ENCODE measurements at places on chromosomes 7 and 10.

- DNase-seq = no peak
Measured at GRCh38 chr10:71918992-71919391, 45.2 kb upstream of the CHST3 start.

DNA sequence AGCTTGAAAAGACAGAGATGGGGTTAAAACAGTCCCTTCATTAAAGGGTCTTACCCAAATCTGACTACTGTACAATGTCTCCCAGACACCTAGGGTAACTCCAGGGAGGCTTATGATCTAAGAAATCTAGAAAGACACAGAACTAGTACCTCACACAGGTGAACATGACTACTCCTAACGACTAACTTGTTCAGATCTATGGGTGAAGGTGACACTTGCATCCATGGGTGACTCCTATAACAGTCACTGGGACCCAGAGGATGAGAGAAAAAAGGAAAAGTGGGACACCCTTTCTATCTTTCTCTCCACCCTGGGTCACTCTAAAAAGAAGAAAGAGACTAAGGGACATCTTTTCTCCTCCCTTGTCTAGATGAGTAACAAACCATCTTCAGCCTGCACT is 19.2 kb downstream of the AKR1C8 start:
- DNase-seq = no peak

- DNase-seq = no peak
Measured at GRCh38 chr7:124426621-124427020, 339.0 kb downstream of the GPR37 start.

GRCh38 chr7:7315851-7316250 is 133.5 kb downstream of the C1GALT1 start:
- DNase-seq = no peak

- DNase-seq = no peak
Measured at GRCh38 chr10:117175215-117175900, 21.9 kb upstream of the KCNK18 start.

- DNase-seq = no peak
Measured at GRCh38 chr10:128073890-128074289, 52.3 kb downstream of the MKI67 start.

DNA sequence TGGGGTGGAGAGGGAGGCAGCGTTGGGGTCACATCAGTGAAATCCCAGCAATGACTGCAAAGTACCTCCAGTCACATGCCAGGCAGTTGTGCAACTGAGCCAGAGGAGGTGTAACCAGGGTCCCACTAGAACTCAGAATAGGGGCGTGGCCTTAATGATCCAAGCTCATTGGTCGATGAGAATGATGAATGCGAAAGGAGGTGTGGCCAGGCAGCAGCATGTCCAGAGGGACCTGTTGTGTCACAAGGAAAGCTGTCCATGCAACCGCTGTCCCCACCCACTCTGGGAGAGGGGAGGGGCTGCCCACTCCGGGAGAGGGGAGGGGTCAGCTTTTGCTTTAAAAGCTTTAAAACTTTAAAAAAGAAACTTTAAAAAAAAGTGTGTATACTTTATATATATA is 25.3 kb upstream of the MTPAP start:
- no peak for DNase-seq

- DNase-seq = no peak
Measured at GRCh38 chr10:78353636-78354035, 320.0 kb downstream of the RPS24 start.

DNA sequence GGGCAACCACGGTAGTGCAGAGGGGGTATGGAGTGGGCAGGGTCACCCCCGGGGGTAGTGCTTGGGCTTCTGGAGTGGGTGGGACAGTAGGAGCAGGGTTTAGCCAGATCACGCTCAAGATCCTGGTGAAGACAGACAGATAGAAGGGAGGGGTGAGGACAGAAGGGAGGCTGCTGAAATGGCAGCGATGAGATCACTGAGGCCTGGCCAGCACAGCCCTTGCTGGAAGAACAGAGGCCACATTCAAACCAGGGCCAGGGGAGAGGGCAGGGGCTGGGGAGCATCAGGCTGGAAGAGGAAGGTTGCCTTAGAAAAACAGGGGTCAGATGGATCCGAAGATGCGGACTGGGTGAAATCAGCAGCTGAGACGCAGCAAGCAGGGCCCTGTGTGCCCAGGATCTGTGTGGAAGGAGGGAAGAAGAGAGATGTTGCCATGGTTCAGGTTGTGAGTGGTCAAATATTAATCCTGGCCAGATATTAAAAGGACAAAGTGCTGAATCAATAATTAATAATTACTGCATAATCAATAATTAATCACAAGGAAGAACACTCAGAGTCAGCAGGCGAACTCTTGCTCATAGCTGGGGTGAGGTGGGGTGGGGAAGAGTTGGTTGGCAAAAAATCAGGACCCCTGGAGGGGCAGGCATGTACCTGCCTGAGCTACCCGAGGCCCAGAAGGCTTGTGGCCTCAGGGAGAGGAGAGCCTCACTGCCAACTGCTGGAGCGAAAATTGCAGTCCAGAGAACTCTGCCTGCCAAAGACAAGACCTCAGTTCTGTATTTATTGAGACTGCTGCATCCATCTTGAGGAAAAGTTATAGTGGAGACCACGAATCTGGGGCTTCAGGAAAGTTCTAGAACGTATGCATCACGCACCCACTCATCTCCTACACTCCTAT is 105.7 kb downstream of the GRB10 start:
- DNase-seq = no peak

DNA sequence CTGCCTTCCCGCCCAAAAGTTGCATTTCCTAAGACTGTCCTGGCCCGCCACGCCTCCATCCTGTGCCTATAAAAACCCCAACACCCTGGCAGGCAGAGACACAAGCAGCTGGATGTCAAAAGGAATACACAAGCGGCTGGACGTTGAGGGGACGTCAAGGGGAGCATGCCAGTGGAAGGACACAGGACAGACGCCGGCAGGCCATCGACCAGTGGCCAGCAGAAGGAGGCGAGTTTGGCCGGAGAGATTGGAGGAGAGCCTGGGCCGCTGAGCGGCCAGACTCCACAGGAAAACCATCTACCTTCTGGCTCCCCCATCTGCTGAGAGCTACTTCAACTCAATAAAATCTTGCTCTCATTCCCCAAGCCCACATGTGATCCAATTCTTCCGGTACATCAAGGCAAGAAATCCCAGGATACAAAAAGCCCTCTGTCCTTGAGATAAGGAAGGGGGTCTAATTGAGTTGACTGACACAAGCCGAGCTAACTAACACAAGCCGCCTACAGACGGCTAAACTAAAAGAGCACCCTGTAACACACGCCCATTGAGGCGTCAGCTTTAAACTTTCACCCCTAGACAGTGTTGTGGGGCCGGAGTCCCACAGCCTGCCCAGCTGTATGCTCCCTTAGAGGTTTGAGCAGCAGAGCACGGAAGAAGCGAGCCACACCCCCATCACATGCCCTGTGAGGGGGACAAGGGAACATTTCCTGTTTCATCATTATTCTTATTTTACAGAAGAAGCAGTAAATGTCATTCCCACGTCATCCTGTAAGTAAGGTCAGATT is 150.3 kb upstream of the PHYHIPL start:
- no peak for DNase-seq

- no peak for DNase-seq
Measured at GRCh38 chr10:96493254-96493653, 20.5 kb downstream of the TLL2 start.

DNA sequence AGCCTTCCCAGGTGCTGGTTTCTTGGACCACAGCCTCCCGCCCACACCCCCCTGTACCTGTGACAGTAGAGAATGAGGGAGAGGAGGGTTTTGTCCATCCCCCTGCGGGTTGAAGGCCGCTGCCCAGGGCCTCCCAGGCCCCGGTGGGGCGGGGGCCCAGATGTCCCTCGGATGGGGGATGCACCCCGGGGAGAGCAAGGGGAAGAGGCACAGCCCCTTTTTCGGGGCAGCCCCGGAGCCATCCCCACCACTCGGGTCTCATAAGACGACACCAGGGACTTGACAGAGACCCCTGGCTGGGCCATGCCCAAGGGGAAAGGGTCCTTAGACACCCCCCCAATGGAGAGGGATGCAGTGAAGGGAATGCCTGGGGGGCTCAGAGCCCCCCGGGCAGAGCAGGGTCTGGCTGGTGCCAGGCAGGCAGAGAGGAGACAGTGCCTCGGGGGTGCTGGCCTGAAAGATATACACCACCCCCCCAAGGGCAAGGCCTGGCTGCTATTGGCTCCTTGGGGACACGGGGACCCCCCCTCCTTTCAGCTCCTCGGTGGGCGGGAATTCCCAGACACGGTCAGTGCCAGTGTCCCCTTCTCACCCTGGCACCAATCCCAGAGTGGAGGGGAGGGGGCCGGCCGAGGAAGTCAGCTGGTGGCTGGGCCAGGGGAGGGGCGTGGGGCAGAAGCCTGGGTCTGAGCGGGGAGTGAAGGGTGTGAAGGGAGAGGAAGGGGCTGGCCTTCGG is 3.7 kb upstream of the SPACDR start:
- no peak for DNase-seq

GRCh38 chr10:132396494-132397035 is 435 bp upstream of the PWWP2B start:
- no peak for DNase-seq

DNA sequence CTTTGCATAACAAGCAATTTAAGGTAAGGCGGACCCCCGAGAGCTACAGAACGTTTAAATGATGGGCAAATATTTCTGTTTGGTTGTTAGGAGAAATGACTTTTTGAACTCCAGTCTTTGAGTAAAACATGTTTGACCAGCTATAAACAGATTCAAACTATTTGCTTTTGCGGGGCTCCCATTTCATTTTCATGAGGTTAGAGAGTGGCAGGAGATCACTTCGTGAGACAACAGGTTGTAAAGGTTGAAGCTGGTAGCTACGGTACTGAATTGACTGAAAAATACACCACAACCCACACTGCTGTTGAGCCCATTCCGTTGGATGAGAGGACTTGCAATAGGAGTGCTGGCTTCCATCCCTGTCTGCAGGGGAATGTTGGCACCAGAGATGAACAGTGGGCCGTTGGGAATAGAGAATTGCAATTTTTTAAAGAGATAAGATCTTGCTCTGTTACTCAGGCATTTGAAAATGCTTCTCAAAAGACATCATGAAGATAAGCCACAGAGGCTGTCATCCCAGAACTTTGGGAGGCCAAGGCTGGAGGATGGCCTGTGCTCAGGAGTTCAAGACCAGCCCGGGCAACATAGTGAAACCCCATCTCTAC is 65.7 kb upstream of the CARD11 start:
- DNase-seq = no peak
